ENCODE measurements at places on chromosomes 1 and 21. TPM values are rescaled to one million over a fixed set of nuclear protein-coding genes. Genes with fewer than 3 reads are reported as not detected.

GRCh38 chr1:99472893-99473292, 173.0 kb upstream of the PALMD start:
- DNase-seq: no peak

DNA sequence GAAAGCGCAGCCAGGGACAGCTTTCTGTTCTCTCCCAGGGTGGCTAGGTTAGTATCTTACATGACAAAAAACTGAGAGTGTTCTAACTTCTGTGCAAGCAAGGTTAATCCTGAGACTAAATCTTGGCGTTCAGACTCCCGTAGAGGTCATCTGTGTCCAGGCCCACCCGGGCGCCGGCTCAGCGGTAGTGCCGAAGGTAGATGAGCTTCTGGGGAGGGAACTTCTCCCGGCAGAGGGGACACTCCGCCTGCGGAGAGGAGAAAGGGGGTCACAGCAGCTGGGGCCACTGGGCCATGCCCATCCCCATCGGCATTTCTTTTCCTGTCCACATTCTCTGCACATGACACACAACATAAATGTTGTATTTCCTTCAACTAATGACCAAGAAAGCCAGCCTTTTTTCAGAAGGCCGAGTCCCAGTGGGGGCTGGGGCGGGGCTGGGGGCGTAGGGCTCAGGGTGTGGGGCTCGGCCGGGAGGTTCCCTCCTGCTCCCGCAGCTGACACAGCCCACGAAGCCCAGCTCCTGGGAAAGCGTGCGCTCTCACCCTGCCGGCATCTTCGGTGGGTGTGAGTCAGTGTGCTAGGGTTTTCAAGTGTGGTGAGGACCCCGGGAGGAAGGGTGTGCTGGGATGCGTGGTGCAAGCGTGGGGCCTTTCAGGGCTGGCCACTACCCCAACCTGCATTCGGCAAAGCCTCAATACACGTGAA, 6.6 kb downstream of the PEX10 start:
- no peak for DNase-seq

GRCh38 chr1:170071378-170071777, 3.1 kb downstream of the KIFAP3 start:
- DNase-seq: no peak

DNA sequence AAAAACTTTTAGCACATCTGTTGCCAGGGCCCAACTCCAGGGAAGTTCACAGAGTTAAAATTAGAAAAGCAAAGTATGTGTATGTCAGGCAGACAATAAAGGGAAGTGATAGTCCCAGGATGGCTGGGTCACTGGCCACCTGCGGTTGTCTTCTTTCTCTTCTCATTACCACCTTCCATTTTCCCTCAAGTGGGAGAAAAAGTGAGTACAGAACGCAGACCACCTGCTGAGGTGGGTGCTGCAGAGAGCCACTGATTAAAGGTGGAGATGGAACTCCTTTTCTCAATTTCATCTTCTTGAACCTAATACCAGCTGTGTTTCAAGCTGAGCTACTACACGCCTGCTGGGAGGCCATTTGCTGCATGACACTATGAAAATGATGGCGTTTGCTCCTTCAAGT, 88.8 kb upstream of the PDE4B start:
- DNase-seq: no peak

The SPRR1A gene
- total RNA-seq: not detected

The LMOD1 gene
- total RNA-seq: 15.9 TPM

The KLF17 gene
- not detected for total RNA-seq
